Stimulated activated CD4-positive, alpha-beta T cell treated with anti-CD3 and anti-CD28 coated beads, Interleukin-12 subunit alpha, Interleukin-12 subunit beta, amount 100 ng/mL, for 4 hours (primary cell): ENCODE measurements at places on chromosomes 7 and 10.
A peak's percentile ranks its signal among the peaks of the same experiment; 100 is the strongest.

DNA sequence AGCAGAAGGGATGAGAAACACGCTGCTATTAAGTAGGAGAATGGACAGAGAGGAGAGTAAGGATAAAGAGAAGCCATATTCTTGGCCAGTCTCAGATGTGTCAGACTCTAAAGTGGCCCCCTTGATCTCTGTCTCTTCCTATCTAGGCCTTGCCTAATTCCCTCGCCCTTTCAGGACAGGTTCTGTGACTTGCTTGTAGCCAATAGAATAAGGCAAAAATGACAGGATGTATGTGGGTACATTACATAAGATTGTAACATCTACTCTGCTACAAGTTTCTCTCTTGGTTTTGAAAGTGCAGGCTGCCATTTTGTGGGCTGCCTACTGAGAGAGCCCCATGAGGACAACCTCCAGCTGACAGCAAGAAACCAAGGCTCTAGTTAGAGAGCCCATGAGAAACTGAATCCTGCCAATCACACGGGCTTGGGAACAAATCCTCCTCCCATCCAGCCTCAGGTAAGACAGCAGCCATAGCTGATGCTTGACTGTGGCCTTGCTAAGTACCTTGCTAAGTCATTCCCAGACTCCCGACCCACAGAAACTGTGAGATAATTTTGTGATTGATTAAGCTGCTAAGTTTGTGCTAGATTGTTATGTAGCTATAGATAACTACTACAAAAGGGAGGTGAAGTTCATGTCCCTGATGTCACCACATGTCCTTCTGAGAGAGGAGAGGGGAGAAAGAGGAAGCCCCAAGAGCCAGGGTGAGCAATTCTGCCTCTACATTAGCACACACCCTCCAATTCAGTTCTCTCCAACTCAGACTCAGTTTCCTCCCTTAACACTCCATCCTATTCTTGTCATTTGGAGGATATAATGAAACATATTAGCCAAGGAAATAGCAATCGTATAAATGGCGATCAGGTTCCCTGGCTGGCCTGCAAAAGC, 185.5 kb downstream of the SGMS1 start:
- DNase-seq = no peak

GRCh38 chr7:53993224-53993623, 549.0 kb upstream of the VSTM2A start:
- DNase-seq = no peak

DNA sequence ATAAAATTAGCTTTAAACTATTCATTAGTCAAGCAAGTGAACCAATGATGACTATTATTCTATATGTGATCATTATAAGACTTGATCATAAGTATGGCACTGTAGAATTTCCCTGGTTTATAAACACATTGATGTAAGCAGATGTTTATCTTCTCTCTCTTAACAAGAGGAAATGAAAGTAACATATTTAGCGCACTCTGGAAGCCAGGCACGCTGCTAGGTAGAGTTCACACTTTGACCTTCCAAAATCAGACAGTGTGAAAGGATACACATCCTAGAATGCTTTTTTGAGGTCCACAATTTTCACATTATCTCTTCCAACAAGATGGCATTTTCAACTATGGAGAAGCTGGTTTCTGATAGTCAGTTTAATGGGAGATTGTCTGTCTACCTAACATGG, 529.4 kb upstream of the IGFBP3 start:
- DNase-seq = no peak

- no peak for DNase-seq
These were observed 100.1 kb downstream of the BTRC start for GRCh38 chr10:101453791-101454718.

DNA sequence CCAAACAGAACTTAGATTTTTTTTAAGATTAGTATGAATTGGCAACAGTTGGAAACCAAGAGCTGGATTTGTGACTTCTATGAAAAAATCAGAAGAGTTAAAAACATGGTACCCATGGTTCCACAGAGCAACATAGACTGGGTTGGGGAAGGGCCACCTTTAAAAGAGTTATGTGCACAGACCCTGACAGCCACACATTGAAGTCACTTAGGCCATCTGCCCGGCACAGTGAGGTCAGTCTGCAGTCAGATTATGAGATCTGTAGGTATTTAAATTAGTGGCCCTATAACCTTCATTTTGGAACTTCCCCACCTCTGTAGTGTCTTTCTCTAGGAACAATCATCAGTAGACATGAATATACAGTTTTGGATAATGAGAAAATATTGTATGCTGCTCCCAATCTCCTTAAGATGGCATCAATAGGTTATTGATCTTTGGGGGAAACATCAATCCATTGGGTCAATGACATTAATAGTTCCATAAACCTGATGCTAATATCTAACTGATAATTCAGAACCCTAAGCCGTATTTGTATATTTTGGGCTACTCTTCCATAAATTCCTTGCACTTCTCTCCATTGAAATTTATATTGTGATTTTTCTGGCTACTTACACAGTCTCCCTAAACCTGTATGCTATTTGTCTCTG, 7.0 kb downstream of the ANKRD1 start:
- no peak for DNase-seq

GRCh38 chr10:6788731-6789130, 208.7 kb upstream of the PRKCQ start:
- no peak for DNase-seq

GRCh38 chr10:47346581-47347302, 1.4 kb upstream of the RBP3 start:
- DNase-seq = no peak

- DNase-seq = no peak
These were observed 6.5 kb upstream of the CPED1 start for GRCh38 chr7:120981888-120982615.

GRCh38 chr10:112658900-112659638, 212.1 kb downstream of the VTI1A start:
- no peak for DNase-seq

- DNase-seq = no peak
These were observed 40.9 kb downstream of the ZNF777 start for GRCh38 chr7:149420006-149420405.

- no peak for DNase-seq
These were observed 30.1 kb downstream of the ENTPD1 start for GRCh38 chr10:95785942-95786669.

DNA sequence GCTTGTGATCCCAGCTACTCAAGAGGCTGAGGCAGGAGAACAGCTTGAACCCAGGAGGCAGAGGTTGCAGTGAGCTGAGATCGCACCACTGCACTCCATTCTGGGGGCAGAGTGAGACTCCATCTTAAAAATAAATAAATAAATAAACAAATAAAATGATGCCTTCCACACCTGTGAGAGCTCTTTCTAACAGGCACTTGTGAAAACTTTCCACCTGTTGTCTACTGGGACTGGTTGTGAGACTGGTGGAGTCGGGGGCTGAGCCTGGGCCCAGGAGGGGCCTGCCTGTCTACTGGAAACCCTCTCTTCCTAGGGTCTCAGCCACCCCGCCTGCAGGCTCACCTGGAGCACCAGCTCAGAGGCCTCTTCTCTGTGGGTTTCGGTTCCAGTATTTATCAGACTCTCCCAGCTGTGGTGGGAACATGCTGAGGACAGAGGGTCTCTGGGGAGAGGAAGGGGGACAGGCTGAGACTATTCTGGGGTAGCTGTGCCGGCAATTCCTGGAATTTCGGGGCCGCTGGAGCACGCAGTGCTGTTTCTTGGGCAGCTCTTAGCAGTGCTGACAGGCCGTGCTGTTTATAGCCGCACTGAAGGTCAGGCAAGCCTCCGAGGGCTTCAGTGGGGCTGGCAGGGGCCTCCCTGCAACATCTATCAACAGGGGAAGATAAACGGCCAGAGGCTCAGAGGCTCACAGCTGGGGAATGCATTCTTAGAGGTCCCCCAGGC, 3.8 kb downstream of the LDB3 start:
- DNase-seq = no peak

DNA sequence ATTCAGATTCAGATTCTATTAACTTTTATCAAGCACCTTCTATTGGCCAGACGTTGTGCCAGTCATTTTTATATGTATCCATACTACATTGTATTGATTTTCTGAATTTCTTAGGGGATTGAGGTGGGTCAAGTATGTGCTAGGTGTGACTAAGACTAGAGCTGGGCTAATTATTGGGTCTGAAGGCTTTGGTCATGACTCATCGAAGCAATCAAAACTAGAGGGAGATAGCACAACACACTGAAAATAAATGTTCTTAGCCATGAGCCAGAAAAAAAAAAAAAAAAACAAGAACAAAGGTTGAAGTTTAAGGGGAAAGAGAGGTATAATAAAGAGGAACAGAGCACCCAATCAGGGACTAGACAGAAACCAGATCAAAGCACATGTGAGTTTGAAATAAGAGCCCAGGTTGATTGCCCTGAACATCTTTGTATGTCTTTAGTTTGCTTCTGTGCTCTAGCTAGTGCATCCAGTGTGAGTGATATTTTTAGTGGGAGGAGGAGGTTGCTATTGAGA, 171.6 kb upstream of the FOXP2 start:
- DNase-seq = no peak

GRCh38 chr10:6045878-6046772, 16.0 kb downstream of the IL2RA start:
- no peak for DNase-seq

GRCh38 chr7:2001601-2002442, 230.9 kb downstream of the MAD1L1 start:
- no peak for DNase-seq

- DNase-seq = no peak
These were observed 196.6 kb upstream of the KIAA1217 start for GRCh38 chr10:24012249-24012803.

DNA sequence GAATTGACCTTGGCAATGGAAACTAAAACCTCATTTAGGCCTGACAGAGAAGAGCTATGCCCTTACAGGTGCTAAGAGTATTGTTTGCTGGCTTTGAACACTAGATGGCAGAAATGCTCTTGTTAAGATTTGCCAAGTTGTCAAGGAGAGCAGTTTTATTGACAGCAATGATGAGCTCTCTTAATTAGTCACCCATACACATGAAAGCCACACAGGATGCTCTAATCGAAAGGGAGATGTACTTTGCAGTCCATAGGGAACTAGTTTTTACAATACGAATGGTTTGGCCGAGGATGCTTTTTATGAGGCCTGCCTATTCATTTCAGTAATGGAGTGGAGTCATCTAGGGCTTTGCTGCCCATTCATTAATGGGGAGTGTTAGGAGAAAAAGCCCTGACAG, 45.4 kb upstream of the MBL2 start:
- no peak for DNase-seq

- DNase-seq = no peak
These were observed 5.9 kb upstream of the ITGA8 start for GRCh38 chr10:15725603-15726002.

DNA sequence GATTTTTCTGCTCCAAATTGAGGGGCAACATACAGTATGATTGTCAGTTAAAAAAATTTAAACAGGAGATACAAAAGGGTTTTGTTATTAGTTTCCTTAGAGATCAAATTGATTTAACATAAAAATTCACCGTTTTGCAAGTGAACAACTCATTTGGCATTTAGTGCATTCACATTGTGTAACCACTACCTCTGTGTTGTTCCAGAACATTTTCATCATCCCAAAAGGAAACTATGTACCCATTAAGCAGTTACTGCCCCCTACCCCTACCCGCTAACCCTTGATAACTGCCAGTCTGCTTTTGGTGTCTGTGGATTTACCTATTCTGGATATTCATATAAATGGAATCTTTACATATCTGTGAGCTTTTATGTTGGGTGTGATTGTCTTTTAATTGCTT, 3.1 kb downstream of the ZRANB1 start:
- DNase-seq = no peak

DNA sequence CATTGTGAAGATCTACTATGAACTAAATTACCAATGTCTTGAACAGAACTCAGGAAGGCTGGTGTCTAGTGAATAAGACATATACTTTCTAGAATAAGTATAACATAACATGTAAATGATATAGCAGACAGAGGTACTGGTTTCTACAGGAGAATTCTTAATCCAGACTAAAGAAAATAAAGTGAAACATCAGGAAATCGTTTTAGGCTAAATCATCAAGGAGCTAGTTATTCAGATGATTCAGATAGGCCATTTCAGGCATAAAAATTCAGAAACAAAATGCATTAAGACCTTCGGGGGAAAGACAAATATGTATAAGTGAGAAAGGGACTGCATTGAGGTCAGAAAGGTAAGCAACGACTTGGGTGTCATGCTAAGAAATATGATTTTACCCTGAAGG, 170.6 kb downstream of the LRRN3 start:
- DNase-seq = no peak

- DNase-seq = no peak
These were observed 1.9 kb downstream of the WIPF3 start for GRCh38 chr7:29808075-29808801.

GRCh38 chr7:21999896-22000295, 54.2 kb upstream of the CDCA7L start:
- DNase-seq = no peak

- no peak for DNase-seq
These were observed 468.6 kb downstream of the AUTS2 start for GRCh38 chr7:70066844-70067243.

GRCh38 chr7:40199076-40199802, 64.4 kb downstream of the SUGCT start:
- DNase-seq = no peak

GRCh38 chr10:127832501-127832900, 60.2 kb downstream of the CLRN3 start:
- DNase-seq = no peak

DNA sequence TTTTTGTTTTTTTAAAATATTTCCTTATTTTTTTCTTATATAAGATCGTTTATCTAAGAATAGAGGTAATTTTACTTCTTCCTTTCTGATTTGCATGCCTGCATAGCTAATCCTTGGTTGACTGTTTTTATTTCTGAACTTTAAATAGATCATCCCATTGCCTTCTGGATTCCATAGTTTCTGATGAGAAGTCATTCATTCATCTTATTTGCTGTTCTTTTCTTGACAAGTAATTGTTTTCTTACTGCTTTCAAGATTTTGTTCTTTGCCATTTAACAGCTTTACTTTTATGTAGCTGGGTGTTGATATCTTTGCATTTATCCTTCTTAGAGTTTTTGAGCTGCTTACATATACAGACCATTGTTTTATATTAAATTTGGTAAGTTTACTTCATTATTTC, 437.9 kb downstream of the SDK1 start:
- DNase-seq = no peak

GRCh38 chr10:6050801-6051445, 11.2 kb downstream of the IL2RA start:
- peak; percentile 82 for DNase-seq

DNA sequence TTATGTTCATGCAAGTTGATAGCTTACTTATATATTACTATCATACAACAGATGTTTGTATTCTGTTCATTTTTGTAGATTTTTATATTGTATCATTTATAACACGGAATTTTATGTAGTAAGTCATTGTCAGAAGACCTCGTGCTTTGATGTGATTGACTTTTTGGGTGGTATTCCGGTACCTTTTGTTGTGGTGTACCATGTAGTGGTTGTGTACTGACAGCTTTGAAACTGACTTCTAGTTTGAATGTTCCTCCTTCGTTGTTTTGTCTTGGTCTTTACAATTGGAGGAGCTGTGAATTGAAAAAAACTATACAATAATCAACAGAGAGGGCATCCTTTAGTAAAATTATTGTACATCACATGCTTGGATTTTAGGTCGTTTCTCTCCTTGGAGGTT, 61.5 kb downstream of the WAC start:
- DNase-seq = no peak

GRCh38 chr10:132476146-132477065, 61.2 kb upstream of the INPP5A start:
- DNase-seq = no peak
